Right ventricle myocardium superior (tissue), 1 donor: ENCODE measurements at places on chromosomes 7 and 10. TPM values are rescaled to one million over a fixed set of nuclear protein-coding genes. Genes with fewer than 3 reads are reported as not detected.

- no peak for DNase-seq
Measured at GRCh38 chr7:40586197-40586596, 451.4 kb downstream of the SUGCT start.

- DNase-seq, result no peak
Measured at GRCh38 chr7:73887762-73888161, 26.8 kb downstream of the TMEM270 start.

DNA sequence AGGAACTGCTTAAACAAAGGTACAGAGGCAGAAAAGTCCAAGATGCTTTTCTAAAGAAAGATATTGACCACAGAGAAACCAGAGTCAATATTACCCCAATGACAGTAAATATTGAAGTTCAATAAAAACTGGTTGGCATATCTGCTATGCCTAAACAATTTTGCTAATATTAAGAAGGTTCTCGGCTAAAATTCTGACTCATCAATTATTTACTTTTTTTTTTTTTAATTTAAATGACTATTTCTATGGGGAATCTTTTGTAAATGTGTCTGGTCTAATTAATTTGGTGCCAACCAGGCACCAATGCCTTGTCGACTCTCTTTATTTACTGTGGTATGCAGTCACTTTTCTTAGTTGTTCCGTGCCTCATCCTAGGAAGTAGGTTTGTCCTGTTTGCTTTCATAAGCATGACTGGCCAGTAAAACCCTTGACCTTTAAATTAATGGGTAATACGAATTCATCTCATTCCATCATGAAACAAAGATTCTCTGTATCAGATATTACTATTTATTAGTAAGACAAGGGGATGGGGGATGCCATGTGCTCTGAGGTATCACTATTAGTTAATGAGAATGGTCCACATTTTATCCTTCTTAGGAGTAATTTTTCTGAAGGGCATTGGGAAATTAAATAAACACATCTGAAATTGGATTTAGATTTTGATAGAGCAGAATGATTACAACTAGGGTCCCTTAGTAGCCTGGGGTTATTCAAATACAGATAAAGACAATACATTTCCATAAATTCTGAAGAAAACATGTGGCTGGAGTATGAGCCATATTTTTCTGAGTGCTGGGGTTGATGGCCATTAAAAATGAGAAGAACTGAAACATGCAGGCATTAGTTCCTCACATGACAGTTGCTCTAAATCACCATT lies 154.4 kb downstream of the VTI1A start:
- DNase-seq, result no peak

- DNase-seq, result no peak
Measured at GRCh38 chr10:121351540-121351939, 246.7 kb downstream of the FGFR2 start.

GRCh38 chr7:103686064-103686463 lies 240.1 kb upstream of the SLC26A5 start:
- no peak for DNase-seq

The CXCL12 gene
- total RNA-seq, result 117 TPM

DNA sequence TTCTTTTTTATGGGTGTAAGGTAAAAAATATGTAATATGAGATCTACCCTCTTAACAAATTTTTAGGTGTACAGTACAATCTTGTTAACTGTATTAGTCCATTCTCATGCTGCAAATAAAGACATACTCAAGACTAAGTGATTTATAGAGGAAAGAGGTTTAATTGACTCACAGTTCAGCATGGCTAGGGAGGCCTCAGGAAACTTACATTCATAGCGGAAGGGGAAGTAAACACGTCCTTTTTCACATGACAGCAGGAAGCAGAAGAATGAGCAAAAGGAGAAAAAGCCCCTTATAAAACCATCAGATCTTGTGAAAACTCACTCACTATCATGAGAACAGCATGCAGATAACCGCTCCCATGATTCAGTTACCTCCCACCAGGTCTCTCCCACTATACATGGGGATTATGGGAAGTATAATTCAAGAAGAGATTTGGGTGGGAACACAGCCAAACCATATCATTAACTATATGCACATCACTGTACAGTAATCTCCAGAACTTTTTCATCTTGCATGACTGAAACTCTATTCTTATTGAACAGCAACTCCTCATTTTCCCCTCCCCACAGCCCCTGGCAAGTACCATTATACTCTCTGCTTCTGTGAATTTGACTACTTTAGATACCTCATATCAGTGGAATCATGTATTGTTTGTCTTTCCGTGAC lies 127.4 kb downstream of the WNT2 start:
- no peak for DNase-seq

The MYO1G gene
- total RNA-seq, result 0.97 TPM

The TEX36 gene
- total RNA-seq, result not detected

- no peak for DNase-seq
Measured at GRCh38 chr7:29748286-29749099, 57.8 kb upstream of the WIPF3 start.

- DNase-seq, result no peak
Measured at GRCh38 chr10:7767209-7767608, 20.6 kb downstream of the KIN start.

GRCh38 chr10:31075434-31075833 lies 43.8 kb upstream of the ZNF438 start:
- DNase-seq, result no peak

- no peak for DNase-seq
Measured at GRCh38 chr7:55513868-55514267, 58.4 kb downstream of the VOPP1 start.

DNA sequence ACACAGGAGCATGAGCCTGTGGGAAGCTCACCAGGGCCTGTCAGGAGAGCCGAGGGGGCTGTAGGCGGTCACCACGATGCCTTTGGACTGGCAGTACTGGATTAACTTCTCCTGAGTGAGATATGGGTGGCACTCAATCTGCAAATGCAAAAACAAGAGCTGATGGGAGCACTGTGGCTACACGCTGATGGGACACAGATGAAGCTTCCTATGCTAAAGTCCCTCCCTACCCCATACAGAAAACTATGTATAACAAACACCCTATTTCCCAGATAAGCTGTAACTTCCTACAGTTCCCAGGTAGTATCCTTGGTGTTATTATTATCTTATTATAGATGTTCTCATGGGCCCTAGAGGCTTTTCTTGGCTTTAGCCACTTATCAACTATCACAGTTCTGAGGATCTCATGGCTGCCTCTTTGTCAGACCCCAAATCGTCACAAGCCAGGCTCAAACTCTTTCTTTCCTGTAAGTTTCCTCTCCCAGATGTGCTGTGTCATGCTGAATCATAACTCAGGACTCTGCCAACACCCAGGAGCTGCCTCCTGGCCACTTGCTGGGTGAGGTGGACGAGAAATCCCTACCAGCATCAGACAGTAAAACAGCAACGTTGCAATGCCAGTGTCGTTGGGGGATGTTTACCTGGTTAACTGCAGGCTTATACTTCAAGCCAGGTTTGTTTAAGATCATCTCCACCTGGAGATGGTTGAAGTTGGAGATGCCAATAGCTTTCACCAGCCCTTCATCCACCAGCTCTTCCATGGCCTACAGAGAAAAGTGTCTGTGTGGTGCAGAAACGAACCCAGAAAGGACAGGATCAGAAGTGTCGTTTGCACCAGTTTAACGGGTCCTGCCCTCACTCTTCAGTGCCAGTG lies 10.3 kb downstream of the AKR1B1 start:
- DNase-seq, result no peak

DNA sequence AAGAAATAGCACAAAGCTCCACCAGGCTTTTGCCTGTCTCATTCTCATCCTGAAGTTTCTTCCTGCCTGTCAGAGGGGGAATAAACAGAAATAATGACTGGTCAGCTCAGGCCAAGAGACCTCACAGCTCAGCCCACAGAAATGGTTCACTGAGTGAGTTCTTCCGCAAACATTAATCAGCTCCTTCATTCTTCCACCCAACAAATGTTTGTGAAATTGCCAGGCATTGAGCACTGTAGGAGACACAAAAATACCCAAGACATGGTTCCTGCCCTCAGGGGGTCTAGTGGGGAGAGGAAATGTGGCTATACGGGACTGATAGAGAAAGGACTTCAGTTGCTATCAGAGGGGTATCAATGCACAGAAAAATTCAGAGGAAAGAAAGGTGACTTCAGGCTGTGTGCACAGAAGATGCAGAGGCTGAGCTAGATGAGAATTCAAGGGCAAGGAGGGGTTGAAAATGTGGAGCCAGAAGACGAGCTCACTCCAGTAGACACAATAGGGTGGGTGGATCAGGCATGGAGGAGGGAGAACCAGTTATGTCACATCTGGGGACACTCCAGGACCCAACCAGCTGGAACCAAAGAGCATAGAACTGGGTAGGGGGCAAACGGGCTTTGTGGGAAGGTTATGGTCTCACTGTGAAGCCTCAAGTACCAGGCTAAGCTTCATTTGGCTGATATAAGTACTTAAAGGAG lies 20.9 kb downstream of the MYOF start:
- DNase-seq, result no peak

DNA sequence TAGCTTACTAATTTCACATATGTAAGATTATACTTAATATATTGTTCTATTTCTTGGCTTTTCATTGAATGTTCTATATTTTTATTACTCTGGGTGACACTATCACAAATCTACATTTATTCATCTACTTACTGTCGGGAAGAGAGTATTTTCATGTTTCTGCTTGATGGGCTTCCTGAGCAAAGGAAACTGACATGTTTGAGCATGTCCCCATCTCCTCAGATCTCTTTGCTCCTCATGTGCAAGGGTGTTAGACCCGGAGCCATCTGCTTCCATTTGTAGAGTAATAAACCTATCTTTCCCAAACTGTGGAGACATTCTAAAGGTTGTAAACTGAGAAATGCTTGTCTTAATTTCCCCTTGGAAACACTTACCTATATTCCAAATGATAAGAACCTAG lies 103.5 kb downstream of the LSMEM1 start:
- no peak for DNase-seq

GRCh38 chr7:22578007-22578733 lies 78.2 kb upstream of the STEAP1B start:
- no peak for DNase-seq

DNA sequence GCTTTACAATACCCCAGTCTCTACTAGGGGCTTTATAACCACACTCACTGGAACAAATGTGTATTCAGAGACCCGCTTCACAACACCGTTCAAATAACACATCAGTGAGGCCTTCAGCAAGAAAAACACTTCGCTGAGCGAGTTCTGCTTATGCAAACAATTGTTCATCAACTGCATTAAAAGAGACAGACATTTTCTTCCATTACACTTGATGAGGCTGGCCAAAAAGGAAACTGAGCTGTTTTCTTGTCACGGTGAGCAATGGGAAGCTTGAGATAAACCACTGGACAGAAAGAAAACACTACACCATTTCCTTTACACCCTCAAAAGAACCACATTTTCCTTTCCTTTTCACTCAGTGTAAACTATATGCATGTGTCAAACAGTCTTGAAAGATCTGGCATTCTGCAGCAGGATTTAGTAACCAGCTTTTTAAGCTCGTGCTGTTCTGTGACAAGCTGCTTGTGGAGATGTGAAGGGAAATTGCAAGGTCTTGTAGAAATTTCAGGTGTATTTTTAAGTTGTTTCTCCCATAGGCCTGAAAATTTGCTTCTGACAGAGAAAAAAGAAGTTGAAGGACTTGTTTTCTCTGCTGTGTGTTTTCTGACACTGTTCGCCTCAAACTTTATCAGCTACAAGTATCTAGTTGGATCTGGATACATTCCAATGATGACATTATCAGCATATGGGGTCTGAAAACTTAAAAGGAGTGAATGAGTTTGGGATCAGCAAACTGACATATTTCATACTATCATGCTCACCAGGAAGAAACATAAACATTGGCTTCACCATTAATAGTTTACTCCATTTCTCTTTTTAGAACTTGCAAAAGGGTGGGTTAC lies 693.1 kb downstream of the PARD3 start:
- no peak for DNase-seq

GRCh38 chr7:55085511-55086412 lies 66.9 kb downstream of the EGFR start:
- no peak for DNase-seq

The ZNF25 gene
- 15.9 TPM for total RNA-seq

DNA sequence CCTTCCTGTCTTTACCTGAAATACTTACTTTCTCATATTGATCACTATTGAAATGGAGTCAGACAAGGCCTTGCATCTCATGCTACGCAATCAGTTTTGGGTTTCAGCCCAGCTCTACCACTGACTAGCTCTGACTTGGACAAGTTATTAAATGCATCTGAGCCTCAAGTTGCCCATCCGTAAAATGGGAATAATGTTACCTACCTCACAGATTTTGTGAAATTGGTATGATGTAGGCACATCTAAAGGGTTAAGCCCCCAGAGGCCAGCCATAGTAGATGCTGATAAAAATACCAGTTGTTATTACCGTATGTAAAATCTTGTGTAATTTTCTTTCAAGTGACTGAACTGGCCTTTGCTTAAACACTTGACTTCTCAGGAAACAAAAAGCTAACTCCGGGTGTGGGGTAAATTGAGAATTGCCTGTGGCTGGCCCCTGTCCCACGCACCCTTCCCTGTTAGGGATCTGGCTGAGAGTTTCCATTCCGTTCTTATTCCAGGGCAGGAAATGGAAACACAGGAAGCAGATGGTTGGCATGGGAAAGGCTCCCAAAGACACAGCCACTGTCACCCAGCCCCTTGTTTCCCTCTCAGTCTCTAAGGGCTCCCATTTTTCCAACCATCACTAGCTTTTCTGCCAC lies 7.5 kb downstream of the DUSP5 start:
- DNase-seq, result no peak

DNA sequence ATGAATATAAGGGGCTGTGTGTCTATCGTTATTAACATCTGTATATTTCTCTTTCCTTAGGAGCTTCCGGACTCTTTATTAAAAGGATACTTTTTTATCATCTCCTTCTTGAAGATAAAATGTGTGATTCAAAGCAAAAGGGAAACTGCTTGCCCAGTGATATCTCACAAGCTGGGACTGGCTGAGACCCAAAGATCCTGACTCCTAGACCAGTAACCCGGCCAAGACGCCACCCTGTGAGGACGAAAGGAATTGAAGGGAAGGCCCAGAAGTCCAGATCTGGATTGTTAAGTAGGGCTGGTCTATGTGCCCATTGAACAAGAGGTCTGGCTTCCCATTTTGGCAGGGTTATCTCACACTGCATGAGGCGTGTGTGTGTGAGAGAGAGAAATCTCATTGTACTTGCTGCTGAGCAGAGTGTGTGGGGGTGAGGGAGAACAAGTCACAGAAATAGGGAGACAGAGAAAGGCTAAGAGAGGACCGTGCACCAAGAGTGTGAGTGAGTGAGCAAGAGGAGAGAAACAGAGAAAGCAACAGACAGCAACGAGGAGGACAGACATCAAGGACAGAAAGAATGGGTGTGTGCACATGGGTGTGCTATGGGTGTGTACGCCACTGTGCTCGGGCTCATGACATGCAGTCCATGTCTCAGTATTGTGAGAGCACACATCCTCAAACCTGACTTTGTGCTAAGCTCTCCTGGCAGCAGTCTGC lies 75.4 kb downstream of the PLXNA4 start:
- DNase-seq, result peak; percentile 75
